NCI-H1694 (cell line): ENCODE measurements at places on chromosomes 16 and 17.

DNA sequence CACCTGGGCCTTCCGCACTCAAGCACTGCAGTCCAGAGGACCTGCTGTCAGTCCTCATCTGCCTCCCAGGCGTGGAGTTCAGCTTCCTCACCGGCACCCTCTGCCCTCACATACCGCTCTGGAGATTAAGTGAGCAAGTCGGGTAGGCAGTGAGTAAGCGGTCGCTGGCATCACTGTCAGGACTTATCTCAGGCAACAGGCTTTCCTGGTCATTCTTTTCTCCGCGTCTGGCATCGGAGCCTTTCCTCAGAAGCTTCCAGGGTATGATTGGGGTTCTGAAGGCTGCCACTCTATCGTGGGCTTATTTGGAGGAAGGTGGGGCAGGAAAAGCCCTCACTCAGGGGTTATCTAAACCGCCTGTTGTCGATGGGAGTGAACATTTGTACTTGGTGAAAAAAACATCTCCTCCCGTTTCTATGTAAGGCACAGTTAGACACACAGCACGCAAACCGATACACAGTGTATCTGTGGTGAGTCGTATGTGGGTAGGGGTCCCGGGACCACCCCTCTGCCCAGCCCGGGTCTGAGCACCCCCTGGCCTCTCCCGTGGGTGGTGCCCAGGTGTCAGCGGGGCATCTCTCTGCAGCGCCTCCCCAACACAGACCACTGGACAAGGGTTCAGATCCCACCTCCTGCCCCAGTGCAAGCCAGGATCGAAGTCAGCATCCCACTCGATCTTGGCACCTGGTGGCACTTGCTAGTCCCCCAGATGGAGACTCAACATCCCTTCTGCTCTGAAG, 92.5 kb upstream of the PLCG2 start:
- DNase-seq, result no peak

DNA sequence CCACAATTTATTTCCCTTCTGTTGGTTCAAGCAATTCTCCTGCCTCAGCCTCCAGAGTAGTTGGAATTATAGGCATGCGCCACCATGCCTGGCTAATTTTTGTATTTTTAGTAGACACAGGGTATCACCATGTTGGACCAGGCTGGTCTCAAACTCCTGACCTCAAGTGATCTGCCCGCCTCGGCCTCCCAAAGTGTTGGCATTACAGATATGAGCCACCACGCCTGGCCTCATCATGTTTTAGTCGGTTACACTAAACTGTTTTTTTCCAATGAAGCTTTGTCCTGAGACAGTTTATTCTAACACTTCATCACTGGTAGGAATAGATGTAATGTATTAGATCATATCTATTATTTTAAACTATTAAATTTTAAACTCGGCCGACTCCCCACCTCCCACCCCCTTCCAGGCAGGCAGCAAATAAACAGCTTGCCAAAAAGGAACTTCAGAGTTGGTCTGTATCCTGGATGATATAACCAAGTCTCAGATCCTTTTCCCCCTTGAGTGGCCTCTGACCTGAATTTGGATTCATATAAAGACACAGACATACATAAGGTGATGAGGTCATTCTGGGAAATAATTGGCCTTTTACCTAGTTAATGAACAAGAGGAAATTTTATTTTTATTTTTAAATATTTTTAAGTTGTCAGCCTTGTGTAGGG, 18.4 kb upstream of the CORO6 start:
- DNase-seq, result no peak

DNA sequence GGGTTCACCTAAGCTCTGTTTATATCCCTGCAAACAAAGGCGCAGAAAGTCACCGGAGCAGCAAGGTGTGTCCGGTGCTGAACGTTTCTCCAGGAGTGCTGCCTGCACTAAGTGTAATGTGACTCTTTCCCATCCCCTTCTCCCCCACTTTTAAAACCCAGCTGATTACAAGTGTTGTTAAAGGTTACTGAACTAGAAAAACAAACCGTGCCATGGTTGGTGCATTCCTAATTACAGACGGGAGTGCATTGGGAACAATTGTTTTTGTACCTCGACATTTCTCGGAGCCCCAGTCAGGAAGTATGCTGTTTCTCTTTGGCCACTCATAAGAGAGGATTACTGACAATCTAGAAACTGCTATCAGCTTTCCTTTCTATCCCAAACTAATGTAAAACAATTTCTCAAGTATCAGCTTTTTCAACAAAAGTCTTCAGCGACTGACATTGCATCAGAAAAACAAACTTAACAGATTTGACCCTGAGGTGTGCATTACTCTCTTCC, 441.0 kb upstream of the SALL1 start:
- no peak for DNase-seq

DNA sequence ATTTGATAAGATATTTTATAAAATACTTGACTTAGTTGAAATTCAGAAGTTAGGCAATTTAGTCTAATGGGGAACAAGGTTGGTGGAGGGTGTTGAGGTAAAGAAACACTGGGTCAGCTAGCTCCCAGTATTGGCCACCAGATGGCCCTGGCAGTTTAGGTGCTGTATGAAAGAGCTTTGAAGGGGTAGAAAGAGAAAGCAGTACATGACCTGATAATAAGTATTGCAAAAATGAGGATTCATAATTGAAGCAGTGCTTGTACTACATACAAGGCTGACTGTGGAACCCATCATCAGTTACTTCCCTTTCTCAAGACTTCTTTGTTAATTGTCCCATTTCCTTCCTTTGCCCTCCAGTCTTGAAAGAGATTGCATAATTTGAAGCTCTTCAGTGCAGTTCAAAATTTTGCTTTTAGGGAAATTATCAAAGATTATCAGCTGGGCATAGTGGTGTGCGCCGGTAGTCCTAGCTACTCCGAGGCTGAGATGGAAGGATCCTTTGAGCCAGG, 29.4 kb downstream of the TANC2 start:
- no peak for DNase-seq

DNA sequence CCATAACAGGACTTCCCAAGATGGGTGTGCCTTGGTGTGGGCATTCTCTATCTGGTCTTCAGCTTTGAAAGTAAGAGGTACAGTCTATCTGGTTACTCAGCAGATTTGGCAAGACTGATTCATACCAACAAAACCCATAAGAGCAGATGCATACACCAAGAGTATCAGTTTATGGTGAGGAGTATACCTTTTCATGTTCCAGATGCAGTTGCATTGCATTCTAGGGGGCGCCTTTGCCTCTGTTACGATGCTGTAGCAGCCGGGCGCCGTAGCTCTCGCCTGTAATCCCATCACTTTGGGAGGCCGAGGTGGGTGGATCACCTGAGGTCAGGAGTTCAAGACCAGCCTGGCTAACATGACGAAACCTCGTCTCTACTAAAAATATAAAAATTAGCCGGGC, 31.1 kb upstream of the CARMIL2 start:
- DNase-seq, result no peak

GRCh38 chr16:52501746-52502145, 45.2 kb downstream of the TOX3 start:
- no peak for DNase-seq

DNA sequence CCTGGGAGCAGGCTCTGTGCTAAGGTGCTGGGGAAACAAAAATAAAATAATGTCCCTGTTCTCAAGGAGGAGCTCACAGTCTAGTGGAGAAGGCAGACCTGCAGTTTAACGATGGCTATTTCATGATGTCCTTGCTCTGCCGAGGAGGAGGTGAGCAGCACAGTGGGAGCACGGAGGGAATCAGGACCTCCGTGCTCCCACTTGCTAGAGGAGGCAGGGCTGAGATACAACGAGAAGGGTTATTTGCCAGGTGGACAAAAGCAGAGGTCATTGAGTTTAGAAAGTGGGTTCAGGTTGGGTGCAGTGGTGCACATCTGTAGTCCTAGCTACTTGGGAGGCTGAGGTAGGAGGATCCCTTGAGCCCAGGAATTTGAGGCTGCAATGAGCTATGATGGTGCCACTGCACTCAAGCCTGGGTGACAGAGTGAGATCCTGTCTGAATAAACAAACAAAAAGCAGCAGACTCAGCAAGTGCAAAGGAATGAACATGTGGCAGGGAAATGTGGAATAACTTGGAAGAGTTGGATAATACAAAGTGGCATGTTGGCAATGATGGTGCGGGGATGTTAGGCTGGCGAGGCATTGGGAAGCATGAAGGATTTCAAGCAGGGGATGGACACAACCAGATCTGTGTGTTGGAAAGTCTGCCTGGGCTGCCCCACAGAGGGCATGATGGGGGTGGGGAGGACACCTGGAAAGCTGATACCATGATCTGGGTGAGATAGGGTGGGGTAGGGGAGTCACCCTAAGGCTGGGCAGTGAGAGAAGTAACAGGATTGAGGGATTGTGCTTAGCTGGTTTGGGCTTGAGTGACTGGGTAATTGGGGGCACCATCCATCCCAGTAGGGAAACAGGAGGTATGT, 12.8 kb upstream of the TNS4 start:
- DNase-seq, result no peak

DNA sequence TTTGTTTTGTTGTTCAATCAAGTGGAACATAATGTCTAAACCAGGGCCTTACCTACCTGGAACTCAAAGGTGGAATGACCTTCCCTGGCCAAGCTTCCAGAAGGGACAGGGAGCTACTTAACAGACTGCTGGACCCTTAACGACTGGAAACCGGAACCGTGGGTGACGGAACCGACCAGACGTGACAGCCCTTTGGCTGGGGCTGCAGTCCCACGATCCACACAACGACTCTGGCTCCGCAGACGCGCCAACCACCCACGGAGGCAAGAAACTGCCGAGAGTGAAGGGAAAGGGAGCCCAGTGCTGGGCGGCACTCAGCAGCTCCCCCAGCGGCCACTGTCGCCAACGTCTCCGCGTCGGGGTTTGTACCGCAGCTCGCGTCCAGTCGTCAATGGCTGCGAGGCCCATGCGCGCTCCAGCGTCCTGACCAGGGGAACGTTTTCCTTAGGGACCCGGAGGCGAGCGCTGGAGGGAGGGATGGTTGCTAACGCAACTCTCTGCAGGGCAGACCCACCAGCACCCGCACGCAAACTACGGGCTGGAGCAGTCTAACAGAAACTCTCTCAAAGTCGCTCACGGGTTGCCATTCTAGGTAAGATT, 5.5 kb upstream of the KIF22 start:
- DNase-seq, result no peak

- peak; percentile 97 for DNase-seq
Observed at GRCh38 chr16:54602666-54603065, 316.1 kb upstream of the IRX3 start.

DNA sequence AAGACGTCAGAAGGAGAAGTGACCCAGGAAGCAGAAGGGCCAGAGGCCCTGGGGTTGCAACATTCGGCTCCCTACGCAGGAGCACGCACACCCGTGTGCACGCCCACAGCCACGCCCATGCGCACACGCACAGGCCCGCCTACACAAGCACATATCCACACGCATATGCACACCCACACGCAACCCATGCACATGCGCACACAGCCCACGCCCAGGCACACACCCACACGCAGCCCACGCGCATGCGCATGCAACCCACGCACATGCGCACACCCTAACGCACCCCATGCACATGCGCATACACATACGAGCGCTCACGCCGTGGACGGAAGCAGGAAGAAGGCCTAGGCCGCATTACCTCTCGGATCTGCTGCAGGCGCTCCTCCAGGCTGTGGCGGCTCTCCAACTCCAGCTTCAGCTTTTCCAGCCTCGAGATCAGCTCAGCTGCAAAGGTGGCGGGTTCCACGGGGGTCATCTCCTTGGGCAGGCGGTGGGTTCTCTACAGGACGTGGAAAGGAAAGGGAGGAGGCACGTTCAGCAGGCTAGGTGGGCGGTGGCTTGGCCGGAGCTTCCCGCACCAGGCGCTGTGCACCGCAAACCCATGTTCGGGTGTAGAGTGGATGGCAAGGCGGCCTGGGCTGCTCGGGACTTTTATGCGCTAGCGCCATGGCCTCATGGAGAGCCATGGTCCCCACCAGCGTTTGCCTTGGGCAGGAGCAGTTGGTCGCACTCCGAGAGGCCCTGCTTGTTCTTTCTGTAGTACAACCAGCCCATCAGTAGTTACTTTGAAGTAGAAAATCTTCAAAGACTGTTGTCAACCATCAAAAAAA, 23.4 kb downstream of the AXIN2 start:
- no peak for DNase-seq

DNA sequence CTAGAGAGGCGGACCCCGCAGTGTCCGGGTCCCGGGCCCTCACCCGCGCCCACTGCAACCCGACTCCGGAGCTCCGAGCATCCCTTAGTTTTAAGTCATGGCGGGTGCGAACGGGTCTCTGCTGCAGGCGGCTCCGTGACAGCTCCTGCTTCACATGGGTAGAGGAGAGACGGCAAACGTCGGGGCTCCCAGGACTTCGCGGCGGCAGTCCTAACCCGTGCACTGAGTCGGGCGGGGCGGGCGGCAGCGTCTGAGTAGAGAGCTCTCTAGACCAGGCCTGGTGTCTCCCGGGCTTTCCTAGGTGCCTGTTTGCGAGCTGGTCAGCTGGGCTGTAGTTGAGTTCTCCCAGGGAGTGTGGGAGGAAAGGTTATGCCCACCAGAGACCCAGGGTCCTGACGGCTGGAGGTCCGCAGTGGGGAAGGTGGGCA, 345 bp downstream of the TSC2 start:
- no peak for DNase-seq

DNA sequence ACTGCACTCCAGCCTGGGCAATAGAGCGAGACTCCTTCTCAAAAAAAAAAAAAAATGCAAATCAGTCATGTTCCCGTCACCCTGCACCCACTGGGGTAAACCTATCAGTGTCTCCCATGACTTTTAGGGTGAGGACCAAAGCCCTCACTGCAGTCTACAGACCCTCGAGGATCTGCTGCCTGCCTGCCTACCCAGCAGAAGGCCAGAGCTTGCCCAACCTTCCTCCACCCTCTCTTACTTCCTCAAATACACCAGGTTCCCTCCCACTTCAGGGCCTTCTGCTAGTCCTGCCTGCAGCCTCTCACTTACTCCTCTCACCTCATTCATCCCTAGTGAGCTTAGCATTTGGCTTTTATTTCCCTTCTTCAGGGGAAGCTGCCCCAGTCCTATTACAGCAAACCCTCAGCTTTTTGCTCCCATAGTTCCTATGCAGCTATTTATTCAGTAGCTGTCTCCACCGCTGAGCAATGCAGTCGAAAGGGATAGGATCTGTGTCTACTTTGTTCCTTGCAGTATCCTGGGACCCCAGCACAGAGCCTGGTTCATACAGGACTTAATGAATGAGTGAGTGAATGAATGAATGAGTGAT, 17.8 kb upstream of the TOB1 start:
- DNase-seq, result no peak

GRCh38 chr16:77816293-77816692, 27.9 kb downstream of the VAT1L start:
- DNase-seq, result no peak

DNA sequence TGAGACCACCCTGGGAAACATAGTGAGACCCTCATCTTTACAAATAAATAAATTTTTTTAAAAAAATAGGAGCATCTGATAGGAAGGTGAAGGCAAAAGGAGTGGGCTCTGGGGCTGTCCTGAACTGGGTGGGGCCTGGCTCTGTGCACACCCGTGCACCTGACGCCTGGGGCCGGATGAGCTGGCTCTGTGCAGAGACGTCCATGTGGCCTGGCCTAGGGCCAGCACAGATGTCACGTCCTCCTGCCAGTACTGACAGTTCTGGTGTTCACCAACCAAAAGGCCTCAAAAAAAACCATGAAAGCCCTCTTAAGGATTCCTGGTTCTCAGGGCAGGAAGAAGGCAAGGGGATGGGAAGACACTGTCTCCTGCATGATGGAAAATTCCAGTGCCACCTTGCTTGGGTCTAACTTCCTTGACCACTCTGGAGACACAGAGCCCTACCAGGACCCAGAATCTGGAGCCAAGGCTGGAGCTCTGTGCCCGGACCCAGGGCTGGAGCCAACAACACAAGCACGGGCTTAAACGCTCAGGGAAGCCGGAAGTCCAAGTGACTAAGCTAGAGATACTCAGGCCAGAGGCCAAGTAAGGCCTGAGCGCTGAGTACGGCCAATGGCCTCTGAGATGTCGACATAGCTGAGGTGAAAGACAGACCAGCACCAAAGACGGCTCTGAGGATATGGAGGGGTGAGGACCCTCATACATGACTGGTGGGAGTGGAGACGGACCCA, 32.9 kb downstream of the COPRS start:
- peak; percentile 74 for DNase-seq
